ENCODE measurements at places on chromosomes 5 and 9.

GRCh38 chr5:96687812-96688453 lies 25.8 kb downstream of the CAST start:
- peak; percentile 66 for DNase-seq

GRCh38 chr5:75831561-75831960 lies 114.3 kb upstream of the POC5 start:
- no peak for DNase-seq

DNA sequence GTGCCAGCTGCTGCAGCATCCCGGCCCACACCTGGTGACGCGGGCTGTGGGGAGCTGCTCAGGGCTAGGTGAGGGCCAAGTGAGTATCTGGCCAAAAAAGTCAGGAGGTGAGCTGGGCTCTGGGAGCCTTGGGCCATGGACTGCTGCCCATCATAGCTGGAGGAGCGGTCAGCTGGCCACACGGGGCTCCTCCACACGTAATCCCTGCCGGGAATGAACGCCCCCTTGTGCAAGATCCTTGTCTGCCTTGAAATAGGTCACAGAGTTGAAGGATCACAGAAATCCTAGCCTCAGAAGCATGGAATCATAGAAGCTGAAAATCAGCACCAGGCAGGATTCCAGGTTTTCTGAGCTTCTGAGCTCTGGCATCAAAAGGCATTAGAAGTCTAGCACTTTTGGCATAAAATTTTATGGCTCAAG lies 16.8 kb upstream of the COL27A1 start:
- DNase-seq = no peak

- no peak for DNase-seq
Observed at GRCh38 chr5:110735556-110735955, 3.3 kb upstream of the SLC25A46 start.

- no peak for DNase-seq
Observed at GRCh38 chr9:72299017-72299603, 65.9 kb downstream of the ZFAND5 start.

DNA sequence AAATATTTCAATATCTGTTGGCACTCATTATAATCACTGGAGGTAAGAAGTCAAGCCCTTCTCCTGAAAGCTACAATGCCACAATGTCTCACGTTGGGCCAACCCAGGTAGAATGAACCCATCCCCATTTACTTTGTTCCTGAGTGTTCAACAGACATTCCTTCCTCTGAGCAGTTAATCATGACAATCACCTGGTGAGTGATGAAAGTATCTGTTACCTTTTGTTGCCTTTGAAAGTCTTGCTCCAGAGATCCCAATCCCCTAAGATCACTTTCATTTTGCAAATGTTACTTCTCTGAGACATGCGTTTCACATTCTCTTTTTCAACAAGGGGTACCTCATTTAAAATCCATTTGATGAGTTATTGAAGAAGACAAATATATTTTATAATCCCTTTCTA lies 49.3 kb upstream of the MSX2 start:
- DNase-seq = no peak

- DNase-seq = no peak
Observed at GRCh38 chr9:114288193-114289091, 34.5 kb upstream of the ORM1 start.

GRCh38 chr5:171306781-171307591 lies 2.1 kb upstream of the TLX3 start:
- no peak for DNase-seq

DNA sequence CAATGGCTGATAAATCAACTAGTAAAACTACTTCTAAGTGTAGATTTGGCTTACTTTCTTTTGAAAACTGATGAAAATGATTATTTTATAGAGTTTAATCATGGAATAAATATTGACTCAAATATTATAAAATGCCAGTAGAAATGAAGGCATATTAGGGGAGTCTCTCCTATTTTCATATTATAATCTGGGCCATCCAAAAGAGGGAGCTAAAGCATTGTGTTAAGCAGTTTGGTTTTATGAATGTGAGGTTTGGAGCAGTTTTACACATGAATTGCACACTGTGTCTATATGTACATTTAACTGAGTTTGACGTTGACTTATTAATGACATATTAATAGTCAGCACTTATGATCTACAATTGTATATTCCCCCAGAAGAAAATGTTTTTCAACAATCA lies 17.4 kb downstream of the CDH9 start:
- peak; percentile 34 for DNase-seq

- DNase-seq = no peak
Observed at GRCh38 chr5:36017622-36018021, 26.4 kb upstream of the UGT3A1 start.

- no peak for DNase-seq
Observed at GRCh38 chr5:76224898-76225297, 141.7 kb downstream of the SV2C start.

DNA sequence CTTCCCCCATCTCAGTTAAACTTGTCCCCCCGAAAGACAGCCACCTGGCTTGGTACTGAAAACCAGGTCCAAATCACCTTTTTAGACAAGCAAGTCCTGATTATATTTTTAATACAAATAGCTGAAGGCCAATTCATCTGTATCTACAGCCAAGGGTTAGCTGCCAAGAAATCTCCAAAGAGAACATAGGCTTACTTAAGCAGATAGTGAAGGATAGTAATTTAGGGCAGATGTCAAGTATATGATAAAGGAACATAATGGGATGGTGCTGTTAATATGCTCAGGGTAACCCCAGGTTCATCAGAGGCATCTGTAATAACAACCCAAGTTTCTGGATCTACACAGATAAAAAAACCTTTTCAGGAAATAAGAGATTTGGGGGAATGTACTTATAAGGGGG lies 133.0 kb downstream of the EBF1 start:
- no peak for DNase-seq

DNA sequence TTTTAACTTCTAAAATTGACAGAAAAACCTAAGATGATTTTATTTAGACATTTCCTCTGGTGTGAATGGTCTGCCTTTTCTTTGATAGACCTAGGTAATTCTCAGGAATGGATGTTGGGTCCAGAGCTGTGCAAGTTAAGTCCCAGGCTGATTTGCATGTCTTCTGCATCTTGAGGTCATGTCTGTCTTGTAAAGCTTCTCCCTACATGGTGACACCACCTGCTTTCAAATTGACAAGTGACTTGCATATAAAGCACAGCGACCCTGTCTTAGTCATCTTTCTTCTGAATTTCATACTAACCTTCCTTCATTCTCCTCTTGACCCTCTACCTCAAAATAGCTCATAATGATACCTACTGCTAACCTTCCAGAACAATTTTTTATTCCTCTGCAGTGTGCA lies 29.2 kb downstream of the OSTF1 start:
- no peak for DNase-seq

- no peak for DNase-seq
Observed at GRCh38 chr9:136231478-136232297, 13.9 kb downstream of the QSOX2 start.

DNA sequence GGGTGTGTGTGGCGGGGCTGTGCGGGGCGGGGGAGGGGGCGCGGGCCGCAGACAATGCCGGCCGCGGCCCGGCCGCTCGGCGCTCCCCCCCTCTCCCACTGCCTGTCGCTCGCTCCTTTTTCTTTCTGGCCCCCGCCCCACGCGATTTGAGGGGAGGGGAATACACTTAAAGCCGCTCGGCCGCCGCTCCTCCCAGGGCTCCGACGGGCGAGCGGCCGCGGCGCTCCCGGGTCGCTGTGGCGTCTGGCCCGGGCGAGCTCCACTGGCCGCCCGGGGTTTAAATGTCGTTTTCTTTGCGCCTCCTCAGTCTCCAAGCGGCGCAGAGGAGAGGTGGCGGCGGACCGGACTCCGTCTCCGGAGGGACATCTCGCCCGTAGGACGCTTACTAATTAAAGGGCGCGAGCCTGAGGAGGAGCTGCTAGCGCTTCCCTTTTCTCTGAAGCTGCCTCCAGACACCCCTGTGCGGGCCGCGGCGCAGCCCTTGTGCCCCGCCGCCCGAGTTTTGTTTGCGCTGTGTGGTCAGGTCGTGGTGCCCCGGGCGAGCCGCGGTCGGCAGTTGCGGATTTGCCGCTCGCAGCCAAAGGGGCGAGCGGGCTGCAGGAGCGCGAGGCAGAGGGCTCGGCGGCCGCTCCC lies 1.4 kb downstream of the ZSWIM6 start:
- peak; percentile 19 for DNase-seq

GRCh38 chr5:40656766-40657165 lies 22.9 kb upstream of the PTGER4 start:
- DNase-seq = no peak

GRCh38 chr5:102815084-102815483 lies 60.0 kb downstream of the PAM start:
- DNase-seq = no peak

Measured in LoVo (cell line).